NCI-H1436 (cell line): ENCODE measurements at places on chromosomes 11 and 22.

DNA sequence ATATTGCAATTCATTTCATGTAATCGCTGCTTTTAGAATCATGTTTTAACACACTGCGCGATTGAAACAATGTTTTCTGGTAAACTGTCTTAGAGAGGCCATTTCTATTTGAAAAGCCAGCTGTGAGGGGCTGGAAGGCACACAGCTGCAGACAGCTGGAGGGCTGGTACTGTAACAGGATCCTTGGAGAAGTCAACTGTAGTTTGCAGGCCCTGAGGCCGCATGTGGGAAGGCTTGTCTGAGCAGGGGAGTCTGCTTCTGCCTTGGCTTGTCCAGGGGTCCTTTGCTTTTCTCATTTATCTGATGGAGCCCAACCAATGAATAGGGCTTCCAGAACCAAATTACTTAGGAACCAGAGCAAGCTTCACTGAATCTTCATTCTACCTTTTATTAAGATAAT is 313.5 kb downstream of the BLID start:
- DNase-seq: no peak

DNA sequence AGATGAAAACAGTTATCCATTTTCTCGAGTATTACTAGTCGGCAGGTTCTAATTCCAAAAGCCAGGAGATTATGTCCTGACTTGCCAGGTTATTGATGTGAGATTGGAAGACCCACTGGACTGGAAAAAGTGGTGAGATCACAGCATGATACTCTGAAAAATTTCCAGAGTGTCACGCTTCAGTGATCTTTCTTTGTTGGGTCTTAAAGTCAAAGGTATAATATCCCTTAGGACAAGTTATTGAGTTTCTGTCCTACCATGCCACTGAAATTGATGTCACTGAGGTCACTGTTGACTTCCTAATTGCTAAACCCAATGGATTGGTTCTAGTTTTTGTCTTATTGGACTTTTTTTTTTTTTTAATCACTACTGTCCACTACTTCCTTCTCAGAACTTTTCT is 104.5 kb upstream of the GRAMD1B start:
- DNase-seq: no peak

- DNase-seq: no peak
These were observed 6.0 kb upstream of the MALAT1 start for GRCh38 chr11:65492637-65493366.

DNA sequence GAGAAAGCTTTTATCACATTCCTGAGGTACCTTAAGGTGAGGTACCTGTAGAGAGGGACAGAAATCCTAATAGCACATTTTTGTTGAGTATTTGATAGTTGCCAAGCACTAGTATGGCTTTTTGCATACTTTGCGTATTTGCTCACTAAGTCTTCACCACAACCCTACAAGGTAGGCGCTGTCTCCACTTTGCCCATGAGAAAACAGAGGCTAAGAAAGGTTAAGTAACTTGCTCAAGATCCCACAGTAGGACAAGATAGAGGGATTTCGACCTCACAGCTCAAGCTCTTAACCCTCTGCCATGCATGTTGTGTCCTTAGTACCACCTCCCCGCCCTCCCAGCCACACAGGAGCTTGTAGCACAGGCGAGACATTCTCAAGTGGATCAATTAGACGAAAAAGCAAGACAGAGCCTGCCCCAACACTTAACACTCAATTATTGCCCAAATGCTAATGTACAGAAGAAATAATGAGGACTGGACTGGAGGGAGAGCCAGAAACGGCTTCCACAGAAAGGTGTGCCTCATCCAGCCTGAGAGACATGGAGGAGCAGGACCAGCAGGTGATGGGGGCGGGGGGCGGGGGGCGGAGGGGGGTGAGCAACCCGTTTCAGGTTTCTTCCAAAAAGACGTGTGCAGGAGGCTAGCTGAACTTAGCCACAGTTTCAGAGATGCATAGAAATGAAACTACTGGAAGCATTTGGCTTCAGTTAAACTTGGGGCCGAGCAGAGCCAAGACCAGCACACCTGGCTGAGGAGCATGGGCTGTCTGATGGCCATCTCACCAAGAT is 26.7 kb upstream of the CD44 start:
- peak; percentile 22 for DNase-seq

DNA sequence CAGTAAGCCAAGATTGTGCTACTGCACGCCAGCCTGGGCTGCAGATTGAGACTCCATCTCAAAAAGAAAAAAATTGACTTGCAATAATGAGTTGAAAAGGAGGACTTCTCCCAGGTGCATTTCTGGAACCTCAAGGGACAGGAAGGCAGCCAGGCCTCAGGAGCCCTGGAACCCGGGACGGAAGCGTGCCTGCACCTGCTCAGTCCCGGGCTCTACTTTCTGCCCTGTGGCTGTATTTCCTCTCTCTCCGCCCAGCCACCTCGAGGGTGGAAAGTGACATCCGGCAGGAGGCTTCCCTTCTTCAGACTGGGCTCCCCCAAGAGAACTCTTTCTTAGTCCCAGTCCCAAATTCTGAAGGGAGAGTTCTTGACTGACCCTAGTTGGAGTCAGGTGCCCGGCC is 20.2 kb upstream of the GAL start:
- DNase-seq: no peak

GRCh38 chr11:78560826-78561484 is 13.7 kb downstream of the NARS2 start:
- DNase-seq: no peak

GRCh38 chr22:45670981-45671782 is 452 bp upstream of the ATXN10 start:
- DNase-seq: no peak

GRCh38 chr11:100543386-100543785 is 143.7 kb upstream of the ARHGAP42 start:
- no peak for DNase-seq

DNA sequence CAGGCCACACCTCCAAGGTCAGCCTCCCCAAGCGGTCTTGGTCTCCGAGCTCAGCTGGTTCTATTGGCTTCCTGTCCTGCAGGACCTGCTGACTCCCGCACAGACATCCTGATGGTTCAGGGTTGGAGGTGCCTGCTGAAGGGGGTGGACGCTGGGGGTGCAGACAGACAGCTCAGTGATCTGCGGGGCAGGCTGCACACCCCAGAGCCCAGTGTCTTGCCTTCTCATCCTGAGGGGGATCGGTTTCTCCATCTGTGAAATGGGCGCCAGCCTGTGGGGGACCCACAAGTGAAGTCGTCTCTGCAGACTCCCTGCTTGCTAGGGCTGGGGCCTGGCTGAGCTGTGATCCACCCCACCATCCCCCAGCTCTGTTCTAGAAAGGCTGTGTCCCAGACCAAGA is 13.8 kb downstream of the FLRT1 start:
- no peak for DNase-seq

GRCh38 chr11:66051766-66052663 is at the start of gene SF3B2:
Gene SF3B2, plus strand, starts transcription at chr11:66052364. Its CDS starts 21 bp downstream, at chr11:66052385.
- peak; percentile 98 for DNase-seq

- no peak for DNase-seq
These were observed 289.6 kb downstream of the ETS1 start for GRCh38 chr11:128297805-128298204.

DNA sequence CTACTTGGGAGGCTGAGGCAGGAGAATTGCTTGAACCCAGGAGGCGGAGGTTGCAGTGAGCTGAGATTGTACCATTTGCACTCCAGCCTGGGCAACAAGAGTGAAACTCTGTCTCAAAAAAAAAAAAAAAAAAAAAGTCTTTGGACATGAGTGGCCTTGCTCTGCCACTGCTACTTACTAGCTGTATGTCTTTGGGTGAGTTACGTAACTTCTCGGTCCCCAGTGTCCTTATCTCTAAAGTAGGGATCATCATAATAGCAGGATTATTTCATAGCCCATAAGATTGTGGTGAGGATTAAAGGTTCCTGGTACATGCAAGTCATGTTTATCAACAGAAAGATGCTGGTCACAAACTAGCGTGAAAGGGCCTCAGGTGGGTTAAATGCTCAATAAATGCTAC is 53.9 kb upstream of the HEPHL1 start:
- DNase-seq: no peak

- DNase-seq: no peak
These were observed 2.7 kb upstream of the TMPRSS4 start for GRCh38 chr11:118074091-118074685.

GRCh38 chr22:41983513-41984405 is 14.5 kb downstream of the SEPTIN3 start:
- DNase-seq: no peak
